SHP77 (cell line): ENCODE measurements at places on chromosomes 1 and 21.

- peak; percentile 54 for DNase-seq
Measured at GRCh38 chr21:43734131-43734927, 15.4 kb downstream of the PDXK start.

GRCh38 chr21:16186742-16187141 is 457.0 kb downstream of the USP25 start:
- no peak for DNase-seq

GRCh38 chr1:233367057-233367803 is 39.7 kb downstream of the MAP3K21 start:
- DNase-seq, result no peak

GRCh38 chr1:18962855-18963737 is 6.6 kb upstream of the IFFO2 start:
- DNase-seq, result no peak

DNA sequence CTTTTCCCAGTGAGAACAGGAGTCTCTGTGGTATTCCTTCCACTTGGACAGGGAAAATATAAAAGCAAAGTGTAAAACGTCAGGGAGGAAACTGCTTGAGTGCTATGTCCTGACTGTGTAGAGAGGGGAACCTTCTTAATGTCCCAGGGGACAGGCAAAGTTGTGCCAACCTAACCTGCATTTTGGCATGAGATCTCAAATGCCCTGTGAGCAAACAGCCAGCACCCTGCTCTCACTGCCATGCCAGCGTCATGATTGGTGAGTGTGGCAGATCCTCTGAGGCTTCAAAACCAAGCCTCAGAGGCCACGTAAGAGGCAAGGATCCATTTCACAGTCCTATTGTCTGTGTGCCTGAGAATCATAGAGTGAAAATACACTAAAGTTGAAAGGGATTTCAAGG is 49.7 kb upstream of the RAP1A start:
- DNase-seq, result no peak

GRCh38 chr1:156705918-156706656 is 704 bp upstream of the CRABP2 start:
- peak; percentile 30 for DNase-seq

DNA sequence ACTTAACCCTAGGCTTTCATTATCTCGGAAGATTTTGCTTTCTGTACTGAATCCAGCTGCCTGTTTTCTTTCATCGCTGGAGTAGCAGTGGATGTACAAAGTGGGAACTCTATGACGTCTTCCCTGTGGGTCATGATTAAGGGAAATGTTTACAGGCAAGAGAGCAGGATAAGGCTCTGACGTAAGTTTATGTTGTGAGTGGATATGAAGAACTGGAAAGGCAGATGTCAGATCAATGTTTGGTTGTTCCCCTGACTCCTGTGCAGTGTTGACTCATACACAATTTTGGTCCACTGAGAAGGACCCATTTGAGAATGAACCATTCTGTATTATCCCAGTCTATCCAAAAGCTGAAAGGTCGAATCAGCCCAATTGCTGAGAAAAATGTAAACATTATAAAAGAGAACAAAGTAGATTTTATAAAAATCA is 292.4 kb downstream of the GRIK1 start:
- peak; percentile 97 for DNase-seq

- DNase-seq, result no peak
Measured at GRCh38 chr1:247362153-247362552, 30.5 kb upstream of the ZNF496 start.

GRCh38 chr1:3141129-3141528 is 72.1 kb downstream of the PRDM16 start:
- no peak for DNase-seq

DNA sequence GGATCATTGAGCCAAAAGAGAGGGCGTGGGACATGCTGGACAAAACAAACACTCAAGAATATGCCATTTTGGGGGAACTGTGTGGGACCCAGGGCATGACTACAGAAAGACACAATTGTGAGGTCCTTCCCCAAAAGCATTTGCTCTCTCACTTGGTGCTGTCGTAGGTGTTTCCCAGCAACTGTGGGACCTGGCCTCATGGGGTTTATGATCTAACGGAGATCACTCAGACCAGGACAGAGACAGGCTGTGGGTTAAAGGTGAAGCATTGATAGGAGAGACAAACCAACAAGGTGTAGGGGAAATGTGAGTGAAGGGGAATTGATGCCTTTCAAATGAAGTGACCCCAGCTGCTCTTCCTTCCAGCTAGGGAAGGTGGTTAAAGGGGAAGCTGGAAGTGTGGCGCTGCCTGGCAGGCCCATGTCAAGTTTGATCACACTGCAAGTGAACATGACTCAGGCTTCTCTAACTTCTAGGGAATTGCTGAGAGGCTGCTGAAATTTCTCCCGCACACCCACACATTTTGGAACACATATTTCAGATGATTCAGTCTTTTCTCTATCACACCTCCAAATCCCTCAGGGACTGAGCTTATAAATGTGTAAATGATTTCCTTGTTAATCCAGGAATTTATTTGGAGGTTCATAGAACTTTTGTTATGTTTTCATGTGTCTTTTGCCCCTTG is 30.2 kb downstream of the TRAF5 start:
- no peak for DNase-seq

DNA sequence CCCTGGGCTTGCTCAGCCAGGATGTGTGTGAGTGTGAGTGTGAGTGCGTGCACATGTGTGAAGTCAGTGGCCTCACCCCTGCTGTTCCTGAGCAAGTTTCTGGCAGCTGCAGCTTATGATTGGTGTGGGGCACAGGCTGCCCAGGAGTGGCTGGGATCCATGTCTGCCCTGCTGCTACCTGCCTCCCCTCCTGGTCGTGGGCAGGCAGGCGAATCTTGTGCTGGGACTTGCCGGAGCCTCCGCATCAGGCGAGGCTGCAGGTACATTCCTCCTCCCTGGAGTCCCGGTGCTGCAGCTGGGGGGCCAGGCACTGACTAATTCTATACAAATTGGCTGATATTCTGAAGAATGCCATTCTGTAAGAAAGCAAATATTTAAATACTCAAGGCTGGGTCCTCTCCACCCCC is 85.6 kb upstream of the WNT4 start:
- DNase-seq, result no peak

DNA sequence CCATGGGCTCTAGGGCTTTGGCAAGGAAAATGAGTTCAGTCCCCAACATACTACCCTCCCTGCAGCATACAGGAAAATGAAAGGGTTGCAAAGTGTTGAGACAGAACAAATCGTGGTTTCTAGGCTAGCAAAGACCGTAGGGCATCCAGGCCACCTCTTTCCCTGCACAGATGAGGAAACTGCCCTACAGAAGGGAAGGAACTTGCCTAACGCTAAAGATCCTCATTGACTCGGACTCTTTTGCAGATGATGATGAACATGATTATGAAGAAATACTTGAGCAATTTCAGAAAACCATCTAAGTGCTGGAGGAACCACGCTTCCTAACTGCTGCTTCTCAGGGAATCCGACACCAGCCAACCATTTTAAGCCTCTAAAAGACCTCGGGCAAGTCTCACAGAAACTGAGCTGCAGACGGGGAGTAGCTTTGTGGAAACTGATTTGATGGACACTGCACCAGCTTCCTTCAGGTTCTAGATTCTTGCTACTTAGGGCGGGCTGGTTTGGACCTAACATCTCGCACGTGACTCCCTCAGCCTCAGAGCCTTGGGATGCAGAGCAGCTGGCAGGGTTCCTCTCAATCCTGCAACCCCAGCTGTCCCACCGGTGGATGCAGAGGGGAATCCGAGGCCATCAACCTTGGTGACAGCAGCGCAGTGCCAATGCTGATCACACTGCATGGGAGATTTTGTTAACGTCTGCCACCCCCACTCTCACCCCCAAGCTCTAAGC is 13.4 kb downstream of the THEMIS2 start:
- DNase-seq, result no peak

GRCh38 chr1:95035536-95035935 is 37.2 kb downstream of the ALG14 start:
- no peak for DNase-seq

- DNase-seq, result peak; percentile 63
Measured at GRCh38 chr1:35564037-35564883, 6.7 kb downstream of the NCDN start.

- no peak for DNase-seq
Measured at GRCh38 chr1:32818804-32819541, 1.5 kb downstream of the S100PBP start.

- DNase-seq, result no peak
Measured at GRCh38 chr1:36463463-36463802, 751 bp downstream of the MRPS15 start.

- peak; percentile 41 for DNase-seq
Measured at GRCh38 chr1:110210604-110211495, 736 bp downstream of the KCNC4 start.

- no peak for DNase-seq
Measured at GRCh38 chr1:197782722-197783360, 7.6 kb upstream of the DENND1B start.

- DNase-seq, result no peak
Measured at GRCh38 chr1:21863981-21864380, 51.9 kb downstream of the LDLRAD2 start.

GRCh38 chr1:113809670-113810602 is 2.3 kb downstream of the RSBN1 start:
- no peak for DNase-seq

- no peak for DNase-seq
Measured at GRCh38 chr1:244305776-244306341, 145.8 kb downstream of the ADSS2 start.

- no peak for DNase-seq
Measured at GRCh38 chr1:147721716-147722115, 38.7 kb downstream of the GJA5 start.

- no peak for DNase-seq
Measured at GRCh38 chr1:154624746-154625643, 17.0 kb upstream of the ADAR start.

GRCh38 chr21:31470896-31471694 is 127.0 kb upstream of the TIAM1 start:
- DNase-seq, result no peak

DNA sequence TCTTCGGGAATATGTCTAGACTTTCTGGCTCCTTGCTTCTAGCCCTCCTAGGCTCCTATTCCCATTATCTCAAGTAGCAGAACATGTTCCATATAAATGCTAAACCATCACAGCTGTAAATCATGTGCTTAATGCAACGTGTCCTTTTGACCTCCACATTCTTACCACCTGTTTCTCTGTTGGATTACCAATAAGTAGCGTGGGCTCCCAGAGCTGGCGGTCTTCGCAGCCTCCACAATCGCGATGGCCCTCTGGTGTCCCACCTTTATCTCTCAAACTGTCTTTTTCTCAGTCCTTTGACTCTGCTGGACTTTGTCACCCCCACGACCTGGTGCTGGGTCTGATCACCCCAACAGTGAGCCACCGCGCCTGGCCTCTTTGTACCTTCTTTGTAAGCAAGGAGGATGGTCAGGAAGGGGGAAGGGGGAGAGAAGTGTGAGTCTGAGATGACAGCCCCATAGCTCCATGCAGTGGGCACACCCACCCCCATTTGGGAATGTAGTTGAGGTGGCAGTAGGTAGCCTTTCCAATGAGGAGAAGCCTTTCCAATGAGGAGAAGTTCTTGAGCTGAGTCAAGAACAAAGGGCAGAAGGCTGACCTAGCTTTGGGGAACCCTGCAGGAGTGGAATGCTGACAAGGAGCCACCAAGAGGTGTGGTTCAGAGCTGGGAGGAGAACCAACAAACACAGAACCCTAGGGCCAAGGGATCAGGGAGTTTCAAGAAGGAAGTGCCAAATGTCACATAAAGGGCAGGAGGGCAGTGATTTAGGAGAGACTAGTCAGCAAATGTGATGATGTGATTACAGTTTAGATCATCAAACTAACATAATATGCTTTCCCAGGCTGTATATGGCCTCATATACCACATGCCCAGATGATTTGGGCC is 14.2 kb downstream of the TRAF5 start:
- DNase-seq, result no peak

GRCh38 chr1:151242442-151242841 is 12.1 kb upstream of the PSMD4 start:
- DNase-seq, result no peak

DNA sequence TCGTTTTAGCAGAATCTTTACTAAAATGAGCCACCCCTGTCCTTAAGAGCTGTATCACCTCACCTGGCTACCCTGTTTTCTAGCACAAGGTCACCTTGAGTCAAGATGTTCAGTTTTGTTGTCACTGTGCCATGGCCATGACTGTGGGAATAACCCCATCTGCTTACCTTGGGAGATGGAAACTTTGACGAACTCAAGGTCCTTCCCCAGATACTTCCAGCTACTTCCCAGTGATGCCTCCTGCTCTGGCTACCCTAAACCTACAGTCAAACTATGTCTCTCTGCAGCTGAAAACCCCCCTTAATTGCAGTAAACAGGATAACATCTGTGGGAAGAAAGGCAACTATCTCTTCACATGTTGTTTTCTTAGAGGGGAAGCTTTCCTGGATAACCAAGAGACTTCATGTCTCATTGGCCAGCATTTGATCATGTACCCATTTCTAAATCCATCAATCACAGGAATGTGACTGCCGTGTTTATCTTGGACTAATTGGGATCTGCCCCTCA is 89.5 kb upstream of the C1orf21 start:
- DNase-seq, result no peak

- DNase-seq, result no peak
Measured at GRCh38 chr1:67675800-67676199, 9.2 kb upstream of the GADD45A start.

- DNase-seq, result no peak
Measured at GRCh38 chr1:155008015-155008941, 5.7 kb downstream of the ZBTB7B start.

DNA sequence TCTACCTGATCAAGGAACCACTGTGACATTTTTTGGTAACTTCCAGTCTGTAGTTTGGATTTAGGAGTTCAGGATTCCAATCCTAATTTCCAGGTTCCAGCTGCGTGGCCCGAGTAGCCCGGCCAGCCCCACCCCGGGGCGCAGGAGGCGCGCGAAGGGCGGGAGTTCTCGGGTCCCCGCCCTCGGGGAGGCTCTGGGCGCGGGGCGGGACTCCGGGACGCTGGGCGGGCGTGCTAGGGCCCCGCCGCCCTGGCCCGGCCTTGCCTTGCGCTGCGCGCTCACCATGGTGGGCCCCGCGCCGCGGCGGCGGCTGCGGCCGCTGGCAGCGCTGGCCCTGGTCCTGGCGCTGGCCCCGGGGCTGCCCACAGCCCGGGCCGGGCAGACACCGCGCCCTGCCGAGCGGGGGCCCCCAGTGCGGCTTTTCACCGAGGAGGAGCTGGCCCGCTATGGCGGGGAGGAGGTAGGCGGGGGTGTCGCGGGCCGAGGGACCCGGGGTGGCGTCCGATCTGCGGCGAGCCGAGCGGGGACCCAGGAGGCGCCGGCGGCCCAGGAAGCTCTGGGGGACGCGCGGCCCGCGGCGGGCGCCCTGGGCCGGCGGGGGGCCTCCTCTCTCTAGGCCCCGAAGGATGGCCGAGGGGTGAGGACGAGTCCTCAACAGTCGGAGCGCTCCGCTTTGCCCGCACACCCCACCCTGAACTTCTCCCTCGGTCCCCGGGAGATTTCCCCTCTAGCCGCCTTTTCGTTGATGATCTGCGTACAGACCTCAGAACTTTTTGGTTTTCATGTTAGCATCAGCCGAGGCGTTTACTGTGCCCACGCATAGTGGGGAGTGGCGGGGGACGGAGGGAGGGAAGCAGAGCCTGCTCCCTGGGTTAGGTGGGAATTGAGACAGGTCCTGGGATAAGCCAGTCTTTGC is at the start of gene NENF:
NENF (plus strand) TSS at position 260 of the 916 bp plus-strand sequence; CDS start at position 284, 24 bp downstream.
- DNase-seq, result peak; percentile 64
